ENCODE measurements at places on chromosomes 12 and 14.
A peak's percentile ranks its signal among the peaks of the same experiment; 100 is the strongest.

DNA sequence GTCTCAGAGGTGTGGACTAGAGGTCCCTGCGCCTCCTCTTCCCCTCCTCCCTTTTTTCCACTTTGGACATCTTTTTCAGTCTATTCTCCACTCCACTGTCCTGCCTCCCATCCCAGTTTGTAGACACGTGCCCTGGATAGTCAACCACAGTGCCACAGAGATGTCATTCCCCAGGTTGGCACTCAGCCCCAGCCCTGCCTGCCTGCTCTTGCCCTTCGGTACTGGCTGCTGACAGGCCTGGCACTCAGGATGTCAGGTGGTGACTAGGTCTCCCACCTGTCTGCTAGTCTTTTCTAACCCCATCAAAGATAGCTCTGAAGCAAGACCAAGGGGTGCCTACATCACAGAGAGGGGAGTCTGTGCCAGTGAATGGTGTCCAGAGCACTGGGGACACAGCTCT lies 15.8 kb downstream of the KRT71 start:
- DNase-seq, result no peak

DNA sequence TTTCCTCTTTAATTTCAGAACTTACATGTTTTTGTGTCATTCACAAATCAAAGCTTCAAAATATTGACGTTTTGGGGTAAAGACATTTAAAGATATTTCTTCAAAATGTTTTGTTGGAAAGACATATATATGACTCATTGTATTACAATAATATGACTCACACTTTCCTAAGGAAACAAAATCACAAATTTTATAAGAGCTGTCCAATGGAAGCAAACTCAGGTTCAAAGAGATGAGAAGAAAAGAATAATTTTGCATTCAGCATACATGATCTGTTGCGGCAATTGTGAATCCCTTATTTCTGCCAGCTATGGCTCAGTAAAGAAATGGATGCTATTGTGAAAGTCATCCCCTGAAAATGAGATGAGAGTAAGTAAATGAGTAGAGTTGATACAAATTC lies 82.7 kb downstream of the GRIP1 start:
- DNase-seq, result no peak

DNA sequence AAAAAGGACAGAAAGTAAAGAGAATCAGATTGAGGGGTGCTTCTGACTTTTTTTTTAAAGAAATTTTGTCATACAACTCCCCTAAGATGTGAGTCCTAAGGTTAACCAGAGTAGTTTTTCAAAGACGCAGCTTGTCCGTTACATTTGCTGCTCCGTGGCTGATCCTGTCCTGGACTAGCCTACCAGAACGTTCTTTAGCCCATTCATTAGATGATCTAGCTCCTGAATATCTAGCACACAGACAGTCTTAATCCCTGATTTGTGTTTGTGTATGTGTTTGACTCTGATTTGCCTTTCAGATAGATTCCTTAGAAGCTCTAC lies 60.3 kb downstream of the SAMD4A start:
- DNase-seq, result no peak

DNA sequence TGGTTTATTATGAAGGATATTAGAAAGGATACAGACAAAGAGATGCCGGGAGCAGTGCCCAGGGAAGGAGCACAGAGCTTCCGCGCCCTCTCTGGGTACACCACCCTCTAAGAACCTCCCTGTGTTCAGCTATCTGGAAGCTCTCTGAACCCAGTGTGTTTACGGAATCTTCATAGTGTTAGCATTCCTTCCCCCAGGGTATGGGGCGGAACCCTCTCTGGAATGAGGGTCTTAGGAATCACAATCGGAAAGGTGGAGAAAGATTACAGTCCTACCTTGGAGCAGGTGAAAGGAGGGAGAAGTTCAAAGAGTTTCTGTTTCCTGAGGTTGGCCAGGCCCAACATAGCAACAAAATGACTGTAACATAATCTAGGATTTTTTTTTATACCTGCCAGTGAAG lies 6.8 kb upstream of the NUDT4 start:
- DNase-seq, result no peak

DNA sequence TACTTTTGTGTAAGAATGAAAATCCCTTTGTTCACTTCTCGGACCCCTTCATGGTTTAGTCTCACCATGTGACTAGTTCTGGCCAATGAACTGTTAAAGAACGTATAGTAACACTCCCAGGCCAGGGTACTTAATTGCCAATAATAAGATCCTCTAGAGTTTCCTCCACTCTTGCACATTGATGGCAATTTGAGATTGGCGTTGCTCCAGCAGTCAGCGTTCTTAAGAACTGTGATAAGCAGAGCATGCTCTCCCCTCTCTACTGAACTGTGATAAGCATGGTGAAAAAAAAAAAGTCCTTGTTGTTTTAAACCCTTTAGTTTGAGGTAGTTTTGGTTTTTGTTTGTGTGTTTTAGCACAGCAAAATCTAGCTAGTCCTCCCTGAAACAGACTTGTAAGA lies 854.5 kb downstream of the SLC6A15 start:
- no peak for DNase-seq

DNA sequence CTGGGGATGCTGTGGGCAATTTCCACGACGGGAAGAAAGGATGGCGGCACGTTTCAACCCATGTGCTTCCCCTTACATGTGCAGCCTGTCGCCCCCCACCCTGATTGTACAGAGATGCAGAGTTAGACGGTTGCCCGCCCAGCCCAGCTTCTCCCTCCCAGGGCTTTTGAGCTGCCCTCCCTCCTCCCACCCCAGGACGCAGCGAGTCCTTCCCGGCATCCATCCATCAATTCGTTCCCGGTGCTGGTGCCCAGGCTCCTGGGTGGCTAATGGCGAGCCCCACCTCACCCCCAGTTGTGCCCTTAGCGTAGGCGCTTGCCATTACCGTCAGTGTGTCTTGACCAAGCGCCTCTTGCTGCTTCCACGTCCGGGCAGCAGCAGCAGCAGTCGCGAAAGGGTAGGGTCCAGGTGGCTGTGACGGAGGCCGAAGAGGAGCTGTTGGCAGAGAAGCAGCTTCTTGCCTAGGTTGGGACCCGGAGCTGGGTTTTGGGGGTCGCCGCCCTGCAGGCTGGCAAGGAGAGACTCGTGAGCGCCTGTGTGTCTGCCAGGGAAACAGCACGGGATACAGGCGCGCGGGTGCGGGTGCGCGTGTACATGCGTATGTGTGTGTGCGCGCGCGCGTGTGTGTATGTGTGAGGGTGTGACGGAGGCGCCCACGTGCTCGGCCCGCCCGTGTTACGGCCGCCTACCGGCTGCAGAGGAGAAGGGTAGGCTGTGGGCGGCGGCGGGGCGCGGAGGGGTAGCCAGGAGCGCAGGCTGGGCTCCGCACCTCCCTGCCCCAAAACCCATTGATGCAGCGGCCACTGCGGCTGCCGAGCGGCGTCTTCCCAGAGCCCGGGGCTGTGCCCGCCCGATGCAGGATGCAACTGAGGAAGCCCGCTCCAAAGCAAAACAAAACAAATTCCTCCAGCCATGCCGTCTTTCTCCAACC lies at the start of gene SLC6A15:
SLC6A15 (minus strand) TSS at position 602 of the 931 bp plus-strand sequence. CDS start 20,679 bp downstream, outside the sequence.
- peak; percentile 61 for DNase-seq

All from progenitor cell of endocrine pancreas (in vitro differentiated cells).